GM23248 (cell line): ENCODE measurements at places on chromosomes 2 and 18. TPM values are rescaled to one million over a fixed set of nuclear protein-coding genes. Genes with fewer than 3 reads are reported as not detected.

The TIMM21 gene
- total RNA-seq, result 27.6 and 32.1 TPM in 2 replicates

DNA sequence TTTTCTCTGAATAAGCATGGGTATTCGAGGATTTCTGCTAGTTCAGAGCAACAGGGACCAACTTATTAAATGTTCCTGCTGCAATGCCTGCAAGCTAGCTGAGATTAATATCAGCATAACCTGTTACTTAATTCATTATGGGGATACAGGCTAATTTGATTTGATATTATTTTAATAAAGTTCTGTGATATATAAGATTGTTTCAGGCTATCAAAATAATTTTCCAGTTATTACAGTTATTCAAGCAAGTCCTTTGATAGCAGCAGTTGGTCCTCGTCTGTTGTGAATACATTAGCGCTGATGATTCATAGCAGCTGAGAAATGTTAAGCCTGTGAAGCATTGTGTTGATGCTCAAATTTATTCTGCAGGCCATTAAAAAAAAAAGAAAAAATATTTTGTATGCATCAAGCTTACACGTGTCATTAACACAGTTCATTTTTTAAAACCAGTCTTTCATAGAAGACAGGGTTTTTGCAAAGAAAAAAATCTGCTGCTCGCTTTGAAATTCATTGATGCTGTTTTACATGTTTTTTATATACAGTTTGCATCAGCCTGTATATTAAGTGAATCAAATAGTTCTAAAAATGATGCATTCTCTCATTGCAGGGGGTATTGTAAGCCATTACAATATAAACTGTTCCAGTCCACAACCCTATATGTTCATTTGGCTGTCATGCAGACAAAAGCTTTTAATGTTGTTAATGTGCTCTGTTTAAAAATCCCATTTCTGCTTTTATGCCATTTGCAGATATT is 482.5 kb downstream of the BCL11A start:
- no peak for DNase-seq

The GNLY gene
- not detected in 2 replicates for total RNA-seq

DNA sequence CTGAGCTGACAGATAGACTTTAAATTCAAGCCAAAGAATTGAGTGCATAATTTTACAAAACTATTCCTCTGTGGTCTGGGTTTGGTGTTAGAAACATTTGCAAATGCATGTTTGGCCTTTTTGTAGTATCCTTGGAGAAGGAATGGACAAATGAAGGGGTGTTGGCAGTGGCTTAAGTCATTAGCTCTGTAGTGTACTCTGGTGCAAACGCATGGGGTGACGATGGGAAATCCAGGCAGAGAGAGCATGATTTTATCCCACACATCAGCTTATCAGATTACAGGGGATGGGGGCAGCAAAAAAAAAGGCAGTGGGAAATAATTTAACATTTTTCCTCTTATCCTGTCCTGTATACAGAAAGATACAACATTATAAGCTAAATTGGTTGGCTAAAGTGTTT is 320.6 kb downstream of the ZNF516 start:
- no peak for DNase-seq

- no peak for DNase-seq
Measured at GRCh38 chr2:95345081-95345562, 48.0 kb downstream of the KCNIP3 start.

The NFU1 gene
- 12.4 and 38.5 TPM in 2 replicates for total RNA-seq

The GULP1 gene
- 11.1 and 11.9 TPM in 2 replicates for total RNA-seq

The MALT1 gene
- total RNA-seq, result 42.5 and 44.0 TPM in 2 replicates

The VWC2L gene
- not detected in 2 replicates for total RNA-seq

DNA sequence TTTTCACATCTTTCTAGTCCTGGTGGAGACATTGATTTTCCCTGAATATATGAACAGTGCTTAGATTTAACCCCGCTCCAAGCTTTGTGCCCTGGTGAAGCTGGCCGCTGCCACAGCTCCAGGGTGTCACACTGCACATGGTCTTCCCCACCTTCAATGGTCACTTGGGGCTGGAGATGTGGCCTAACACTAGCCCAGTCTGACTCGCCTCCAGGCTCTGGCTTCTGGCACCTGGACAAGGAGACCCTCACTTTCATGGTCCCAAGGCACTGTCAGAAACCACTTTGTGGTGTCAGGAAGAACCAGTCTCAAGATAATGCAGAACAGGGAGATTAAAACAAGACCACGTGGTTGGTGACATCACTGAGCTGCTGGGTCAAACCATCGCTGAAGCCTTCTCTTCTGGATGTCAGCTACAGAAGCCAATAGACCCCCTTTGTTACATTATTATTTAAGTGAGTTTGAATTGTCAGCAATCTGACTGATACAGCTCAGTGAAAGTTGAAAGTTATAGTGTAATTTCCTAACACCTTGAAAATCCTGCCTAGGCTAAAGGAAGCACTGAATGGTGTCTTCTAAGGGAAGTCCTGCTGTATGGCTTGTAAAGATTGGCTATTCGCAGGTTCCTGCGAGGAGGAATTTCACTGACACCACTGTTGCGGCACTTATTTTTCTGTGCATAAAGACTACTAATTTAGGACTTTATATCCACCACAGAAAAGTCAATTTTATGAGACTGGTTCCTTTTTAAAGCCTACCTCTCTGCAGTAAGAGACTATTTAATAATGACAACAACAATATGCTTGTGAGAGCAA is 55.0 kb upstream of the CTDP1 start:
- DNase-seq, result no peak

The DYNAP gene
- total RNA-seq, result not detected in 2 replicates

DNA sequence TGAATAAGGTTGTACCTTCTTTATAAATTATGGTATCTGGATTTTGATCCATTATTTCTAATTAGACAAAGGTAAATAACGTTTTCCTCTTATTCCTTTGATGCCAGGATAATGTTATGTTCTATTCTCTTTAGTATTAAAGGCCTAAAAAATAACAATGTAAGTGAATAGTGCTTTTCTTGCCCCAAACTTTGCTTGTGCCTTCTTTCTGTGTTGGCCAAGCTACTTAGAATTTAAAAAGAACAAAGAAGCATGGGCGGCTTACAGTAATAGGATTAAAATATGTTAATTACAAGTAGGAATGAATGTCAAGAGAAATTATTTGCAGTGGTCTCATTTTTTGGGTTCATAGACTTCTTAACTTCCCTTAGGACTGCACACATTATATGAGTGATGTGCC is 105.0 kb upstream of the FSIP2 start:
- no peak for DNase-seq
